HS-5 (cell line): ENCODE measurements at places on chromosomes 4 and X.

DNA sequence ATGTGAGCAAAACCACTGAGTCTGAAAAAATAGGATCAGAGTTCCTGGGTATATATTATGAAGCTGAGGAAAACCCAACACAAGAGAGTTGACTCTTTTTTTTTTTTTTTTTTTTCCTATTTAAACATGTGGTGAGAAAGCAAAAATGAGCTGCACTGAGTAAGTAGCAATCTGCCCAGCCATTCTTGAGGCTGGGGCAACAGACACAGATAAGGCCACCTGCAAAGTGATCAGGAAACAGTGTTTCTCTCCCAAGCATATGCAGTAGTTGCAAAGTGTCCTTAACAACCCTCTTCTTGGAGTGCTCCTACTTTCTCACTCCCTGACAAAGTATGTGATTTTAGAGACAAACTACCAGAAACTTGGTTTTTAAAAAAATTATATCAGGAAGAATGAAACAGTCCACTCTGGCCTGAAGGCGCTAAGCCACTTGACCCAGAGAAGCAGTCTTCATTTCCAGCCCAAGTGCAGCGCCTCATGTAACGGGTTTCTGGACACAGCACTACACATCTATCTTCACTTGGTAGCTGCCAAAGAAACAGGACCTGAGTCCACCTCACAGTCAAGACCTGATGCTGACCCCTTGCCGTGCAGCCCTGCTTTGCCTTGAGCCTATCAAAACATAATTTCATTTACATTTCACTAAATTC, 124.6 kb upstream of the MAP3K15 start:
- no peak for DNase-seq

- DNase-seq = no peak
Observed at GRCh38 chrX:107724653-107725052, 50.9 kb downstream of the TSC22D3 start.

- DNase-seq = no peak
Observed at GRCh38 chr4:181319629-181320028, 923.6 kb upstream of the TENM3 start.

DNA sequence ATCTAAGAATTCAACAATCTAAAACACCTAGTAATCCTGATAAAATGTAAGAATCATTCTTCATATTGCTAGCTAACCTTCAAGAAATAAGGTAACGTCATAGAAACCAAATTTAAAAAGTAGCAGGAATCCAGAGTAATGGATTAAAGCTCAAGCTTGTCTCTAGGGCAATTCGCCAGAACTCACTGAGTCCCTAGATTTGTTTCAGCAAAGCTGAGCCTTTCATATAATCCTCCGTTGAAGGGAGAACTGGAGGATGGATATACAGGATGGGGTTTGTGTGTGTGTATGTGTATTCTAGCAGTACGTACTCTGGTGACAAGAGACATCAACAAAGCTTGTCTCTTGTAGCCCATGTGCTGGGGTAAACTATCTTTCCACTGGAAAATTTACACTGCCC, 2173.5 kb upstream of the AGA start:
- no peak for DNase-seq

DNA sequence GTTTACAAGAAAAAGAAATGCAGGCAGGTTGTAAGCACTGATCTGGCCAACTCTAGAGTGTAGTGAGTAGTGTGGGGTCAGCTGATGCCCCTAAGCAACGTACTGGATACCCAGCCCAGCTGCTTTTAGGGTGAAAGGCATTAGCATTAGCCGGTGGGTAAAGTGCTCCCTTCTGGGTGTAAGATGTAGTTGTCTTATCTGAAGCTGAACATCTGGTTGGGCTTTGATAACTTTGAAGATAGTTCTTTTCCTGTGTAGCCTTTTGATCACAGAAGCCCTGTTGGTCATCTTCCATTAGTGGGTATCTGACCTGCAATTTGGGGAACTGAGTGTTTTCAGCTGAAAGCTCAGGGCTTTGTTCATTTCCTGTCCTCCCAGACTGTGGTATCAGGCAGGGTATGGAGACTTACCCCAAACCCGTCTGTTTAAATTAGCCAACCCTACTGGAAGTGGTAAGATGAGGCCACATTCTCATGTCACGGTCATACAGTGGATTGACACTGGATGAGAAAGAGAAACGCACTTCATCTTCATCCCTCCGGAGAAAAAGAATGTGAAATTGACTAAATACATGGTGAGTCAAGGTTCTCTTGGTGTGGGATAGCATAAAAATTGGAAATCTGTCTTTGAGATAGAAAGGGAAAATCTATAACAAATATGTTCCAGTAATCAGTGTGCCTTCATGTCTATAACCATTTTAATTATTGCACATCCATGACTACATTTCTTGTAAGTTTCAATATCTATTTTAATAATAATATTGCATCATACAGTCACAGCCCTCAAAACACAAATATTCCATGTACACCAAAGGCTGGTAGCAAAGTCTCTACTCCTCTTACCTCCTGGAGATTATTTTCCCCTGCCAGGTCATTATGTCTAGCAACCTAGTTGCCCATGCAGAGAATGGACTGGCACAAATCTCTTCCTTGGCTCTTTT, 8.7 kb downstream of the RHOH start:
- DNase-seq = no peak
